Stimulated activated CD8-positive, alpha-beta memory T cell treated with anti-CD3 and anti-CD28 coated beads, Interleukin-4, amount 100 ng/mL, for 1 hour (primary cell): ENCODE measurements at places on chromosomes 6 and 20.

GRCh38 chr6:22801831-22802230 is 232.5 kb downstream of the HDGFL1 start:
- no peak for DNase-seq

DNA sequence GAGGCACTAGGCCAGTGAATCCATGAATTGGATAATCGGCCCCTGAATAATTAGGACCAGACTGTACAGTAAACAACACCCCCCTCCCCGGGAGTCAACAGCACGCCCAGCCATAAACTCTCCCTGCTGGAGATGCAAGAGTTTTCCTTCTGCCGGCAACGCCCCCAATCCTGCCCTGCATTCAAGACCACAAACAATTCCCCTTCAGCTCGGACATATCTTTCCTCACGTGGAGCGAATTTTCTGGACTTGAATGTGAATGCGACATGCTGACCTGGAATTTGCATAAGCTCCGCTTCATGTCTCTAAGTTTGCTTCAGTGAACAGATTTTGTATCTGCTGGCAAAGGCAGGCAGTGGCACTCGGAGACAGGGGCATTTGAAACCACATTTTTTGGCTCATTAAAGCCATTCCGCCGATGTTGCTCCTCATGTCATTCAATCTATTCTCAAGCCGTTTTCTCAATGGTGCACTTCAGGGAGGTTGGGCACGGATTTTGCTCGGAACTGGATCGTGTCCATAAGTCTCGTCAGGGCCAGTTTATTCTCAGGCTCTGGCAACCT is 38.0 kb upstream of the GMPR start:
- DNase-seq = no peak

DNA sequence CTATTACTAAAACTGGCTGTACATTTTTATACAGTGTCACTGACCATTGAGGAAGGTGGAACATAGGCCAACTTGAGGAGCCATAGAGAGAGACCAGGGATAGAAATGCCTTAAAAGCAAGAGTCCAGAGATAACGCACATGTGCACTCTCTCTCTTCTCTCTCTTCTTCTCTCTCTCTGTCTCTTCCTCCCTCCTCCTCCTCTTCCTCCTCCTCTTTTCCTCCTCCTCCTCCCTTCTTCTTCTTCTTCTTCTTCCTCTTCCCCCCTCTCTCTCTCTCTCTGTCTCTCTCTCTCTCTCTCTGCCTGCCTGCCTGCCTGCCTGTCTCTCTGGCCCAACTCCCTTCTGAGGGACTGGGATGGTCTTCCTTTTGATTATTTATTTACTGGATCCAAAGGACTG is 16.3 kb upstream of the ADIG start:
- no peak for DNase-seq

GRCh38 chr6:149884215-149884614 is 13.7 kb downstream of the RAET1E start:
- DNase-seq = no peak

- no peak for DNase-seq
Measured at GRCh38 chr6:132520953-132521352, 8.0 kb upstream of the STX7 start.

- DNase-seq = no peak
Measured at GRCh38 chr6:158437571-158437970, 122.3 kb upstream of the TMEM181 start.

DNA sequence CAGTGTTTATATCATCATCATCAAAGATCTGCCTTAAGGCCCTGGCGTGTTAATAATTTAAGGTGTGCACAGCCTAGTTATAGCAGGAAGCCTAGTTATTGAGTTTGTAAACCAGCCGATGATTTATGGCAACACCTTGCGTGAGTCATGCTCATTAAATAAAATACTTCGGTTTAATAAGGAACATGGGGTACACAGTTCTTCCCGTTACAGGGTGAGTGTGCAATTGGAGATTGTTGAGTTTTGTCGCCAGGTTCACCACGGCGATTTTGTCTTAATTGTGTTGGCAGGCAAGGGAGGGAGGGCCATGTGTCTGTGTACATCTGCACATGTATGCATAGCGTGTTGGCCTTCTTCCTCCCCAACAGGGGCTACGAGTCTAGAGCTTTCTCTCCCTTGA is 104.0 kb downstream of the TFAP2A start:
- no peak for DNase-seq

GRCh38 chr6:98927534-98927933 is 20.2 kb downstream of the FBXL4 start:
- DNase-seq = no peak

- DNase-seq = no peak
Measured at GRCh38 chr6:151381722-151382121, 9.6 kb downstream of the ZBTB2 start.

DNA sequence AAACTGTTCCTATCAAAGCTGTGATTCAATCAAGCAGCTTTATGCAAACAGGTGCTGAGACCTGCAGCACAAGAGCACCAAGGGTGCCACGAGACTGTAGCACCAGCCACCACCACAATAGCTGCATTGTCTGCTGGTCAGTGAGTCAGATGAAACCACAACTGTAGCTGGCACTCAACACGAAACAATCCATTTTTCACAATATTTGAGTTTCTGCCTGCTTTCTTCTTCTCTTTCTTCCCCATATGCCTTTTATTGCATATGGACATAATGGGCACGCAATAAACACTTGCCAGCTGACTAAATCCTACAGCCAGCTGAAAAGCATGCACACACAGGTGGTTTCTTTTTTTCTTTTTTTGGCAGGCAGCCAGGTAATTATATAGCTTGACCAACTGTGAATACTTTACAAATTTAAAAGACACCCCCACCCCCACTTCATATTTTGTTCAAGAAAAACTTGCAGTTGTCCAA is 16.6 kb downstream of the SLC2A12 start:
- DNase-seq = no peak

DNA sequence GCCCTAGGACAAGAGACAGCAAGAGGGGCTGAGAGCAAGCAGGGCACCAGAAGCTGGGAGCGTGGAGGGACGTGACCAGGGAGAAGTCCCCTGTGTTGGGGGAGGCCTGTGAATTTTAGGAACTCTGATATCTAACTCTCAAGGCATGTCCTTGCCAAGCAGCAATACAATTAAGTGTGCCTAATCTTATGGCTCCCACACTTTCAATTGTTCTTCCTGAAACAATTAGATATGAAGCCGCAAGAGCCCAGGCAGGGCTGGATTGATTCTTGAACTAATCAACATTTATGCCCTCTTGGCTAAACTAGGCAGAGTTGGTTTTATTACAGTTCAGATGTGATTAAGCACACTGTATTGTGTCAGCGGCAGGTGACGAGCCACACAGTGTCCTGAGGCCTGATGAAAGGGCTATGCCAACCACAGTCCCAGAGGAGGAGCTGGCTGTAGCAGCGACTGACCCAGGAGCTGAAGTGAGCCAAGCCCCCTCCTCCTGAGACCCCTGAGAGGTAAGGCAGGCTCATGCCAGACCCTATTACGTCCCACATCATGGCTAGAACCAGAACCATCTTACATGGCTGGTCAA is 4.2 kb upstream of the MAVS start:
- DNase-seq = no peak

GRCh38 chr6:31513456-31514165 is 15.2 kb upstream of the MCCD1 start:
- no peak for DNase-seq

DNA sequence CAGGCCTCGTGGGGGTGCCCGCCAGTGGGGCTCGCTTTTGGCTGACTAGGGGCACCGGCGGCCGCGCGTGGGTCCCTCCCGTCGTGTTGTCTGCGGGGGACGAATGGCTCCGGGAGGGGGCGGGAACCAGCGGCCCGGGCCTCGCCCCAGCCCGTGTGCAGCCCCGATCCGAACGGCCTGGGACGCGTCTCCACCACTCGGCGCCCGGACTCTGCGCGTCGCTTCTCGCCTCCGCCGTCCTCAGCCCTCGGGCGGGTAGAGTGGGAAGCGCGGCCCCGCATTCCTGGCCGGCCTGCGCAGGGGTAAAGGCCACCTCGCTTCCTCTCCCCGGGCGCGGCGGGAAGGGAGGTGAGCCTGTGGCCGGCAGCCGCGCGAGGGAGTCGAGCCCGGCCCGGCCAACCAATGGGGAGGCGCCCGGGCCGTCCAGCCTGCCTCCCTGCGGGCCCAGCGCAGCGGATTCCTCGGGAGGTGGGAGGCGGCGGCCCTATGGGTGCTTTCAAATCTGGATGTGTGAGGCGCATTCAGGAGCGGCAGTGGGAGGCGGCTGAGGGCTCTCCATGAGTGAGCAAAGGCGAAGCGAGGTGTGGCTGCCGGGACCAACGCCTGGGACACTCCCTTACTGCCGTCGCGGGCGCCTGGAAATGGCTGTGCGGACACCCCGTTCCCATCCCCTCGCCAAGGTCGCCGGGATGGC is 1.1 kb upstream of the ZBTB46 start:
- DNase-seq = no peak

- no peak for DNase-seq
Measured at GRCh38 chr6:28137505-28137981, 4.1 kb upstream of the ZKSCAN8 start.

DNA sequence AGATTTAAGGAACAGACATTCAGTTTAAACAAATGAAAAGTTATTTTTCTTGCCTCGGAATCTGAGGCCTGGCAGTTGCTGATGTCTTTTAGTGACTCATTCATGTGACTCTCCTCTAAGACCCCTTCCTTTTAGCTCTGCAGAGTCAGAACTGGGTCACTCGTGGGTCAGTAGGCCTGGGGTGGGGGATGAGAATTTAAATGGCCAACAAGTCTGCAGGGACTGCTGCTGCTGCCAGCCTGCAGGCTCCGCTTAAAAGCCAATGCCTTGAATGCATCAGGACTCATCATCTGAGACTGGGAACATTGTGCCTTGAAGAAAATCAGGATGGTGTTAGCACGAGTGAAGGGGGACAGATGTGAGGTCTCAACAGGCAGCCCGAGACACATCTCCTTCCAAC is 404.3 kb downstream of the CDH26 start:
- no peak for DNase-seq

DNA sequence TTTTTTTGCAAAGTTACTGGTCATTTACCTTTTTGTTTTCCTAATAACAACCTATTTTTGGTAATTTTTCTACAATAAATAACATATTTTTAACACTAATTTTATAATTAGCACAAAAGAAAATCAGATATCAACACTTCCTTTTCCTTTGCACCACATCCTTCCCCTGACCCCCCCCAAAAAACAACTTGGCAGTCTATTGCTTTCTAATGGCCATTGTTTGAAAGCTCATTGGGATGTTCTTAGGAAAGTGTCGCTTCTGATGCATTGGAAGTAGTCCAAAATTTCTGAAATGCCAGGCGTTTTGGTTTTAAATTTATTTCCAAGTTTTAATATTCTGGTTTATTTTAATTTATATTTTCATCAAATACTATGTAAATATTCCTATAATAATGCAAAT is 407.8 kb downstream of the EYS start:
- DNase-seq = no peak

GRCh38 chr6:116533233-116533957 is 12.1 kb downstream of the TRAPPC3L start:
- DNase-seq = no peak

GRCh38 chr20:37622728-37623127 is 71.1 kb upstream of the CTNNBL1 start:
- DNase-seq = no peak

GRCh38 chr6:153087436-153087835 is 43.6 kb downstream of the RGS17 start:
- no peak for DNase-seq

- no peak for DNase-seq
Measured at GRCh38 chr20:63826753-63827152, 4.3 kb downstream of the ZBTB46 start.

DNA sequence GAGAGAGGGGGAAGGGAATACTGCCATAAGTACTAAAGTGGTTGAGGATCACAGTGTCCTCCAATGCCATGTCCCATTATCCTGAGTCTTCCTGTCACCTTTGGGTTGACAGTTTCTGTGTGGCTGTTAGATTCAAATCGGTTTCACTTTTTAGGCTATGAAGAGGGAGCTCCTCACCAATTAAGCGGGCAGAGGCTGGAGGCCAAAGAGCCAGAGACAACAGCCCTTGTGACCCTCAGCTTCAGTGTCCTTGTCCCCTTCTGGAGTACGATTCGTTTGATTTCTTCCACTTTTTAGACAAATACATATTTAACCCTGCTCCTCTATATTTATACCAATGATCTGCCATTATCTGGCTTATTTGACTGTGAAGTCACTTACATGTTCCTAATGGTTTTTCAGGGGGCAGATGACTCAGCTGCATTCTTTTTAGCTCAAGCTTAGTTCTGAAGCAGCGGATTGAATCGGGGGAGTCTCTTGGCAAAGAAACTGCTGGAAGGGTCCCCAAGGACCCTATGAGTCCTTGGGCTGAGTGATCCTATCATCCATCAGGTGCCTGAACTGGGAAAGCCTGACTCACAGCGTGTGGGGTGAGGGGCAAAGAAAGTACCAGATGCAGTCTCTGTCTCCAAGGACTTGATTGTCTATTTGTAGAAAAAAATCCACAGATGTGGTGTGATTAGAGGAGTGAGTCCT is 18.2 kb downstream of the FERMT1 start:
- DNase-seq = no peak

DNA sequence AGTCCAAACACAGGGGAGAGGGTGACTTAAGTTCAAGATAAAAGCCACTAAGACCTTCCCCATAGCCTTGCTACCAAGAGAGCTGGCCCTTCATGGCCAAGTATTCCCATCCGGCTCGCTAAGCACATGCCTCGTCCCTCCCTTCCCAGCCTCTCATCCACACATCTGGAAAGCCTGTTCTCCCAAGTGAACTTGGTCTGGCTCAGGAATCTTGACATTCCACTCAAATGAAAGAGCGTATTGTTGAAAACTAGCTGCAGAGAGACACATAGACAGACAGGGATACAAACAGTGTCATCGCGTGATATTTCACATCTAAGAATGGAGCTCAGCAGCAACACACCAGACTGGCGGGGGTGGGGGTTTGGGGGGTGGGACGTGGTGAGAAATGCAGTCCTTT is 182.8 kb upstream of the FOXQ1 start:
- DNase-seq = no peak

- DNase-seq = no peak
Measured at GRCh38 chr20:24918579-24919566, 30.2 kb upstream of the CST7 start.

DNA sequence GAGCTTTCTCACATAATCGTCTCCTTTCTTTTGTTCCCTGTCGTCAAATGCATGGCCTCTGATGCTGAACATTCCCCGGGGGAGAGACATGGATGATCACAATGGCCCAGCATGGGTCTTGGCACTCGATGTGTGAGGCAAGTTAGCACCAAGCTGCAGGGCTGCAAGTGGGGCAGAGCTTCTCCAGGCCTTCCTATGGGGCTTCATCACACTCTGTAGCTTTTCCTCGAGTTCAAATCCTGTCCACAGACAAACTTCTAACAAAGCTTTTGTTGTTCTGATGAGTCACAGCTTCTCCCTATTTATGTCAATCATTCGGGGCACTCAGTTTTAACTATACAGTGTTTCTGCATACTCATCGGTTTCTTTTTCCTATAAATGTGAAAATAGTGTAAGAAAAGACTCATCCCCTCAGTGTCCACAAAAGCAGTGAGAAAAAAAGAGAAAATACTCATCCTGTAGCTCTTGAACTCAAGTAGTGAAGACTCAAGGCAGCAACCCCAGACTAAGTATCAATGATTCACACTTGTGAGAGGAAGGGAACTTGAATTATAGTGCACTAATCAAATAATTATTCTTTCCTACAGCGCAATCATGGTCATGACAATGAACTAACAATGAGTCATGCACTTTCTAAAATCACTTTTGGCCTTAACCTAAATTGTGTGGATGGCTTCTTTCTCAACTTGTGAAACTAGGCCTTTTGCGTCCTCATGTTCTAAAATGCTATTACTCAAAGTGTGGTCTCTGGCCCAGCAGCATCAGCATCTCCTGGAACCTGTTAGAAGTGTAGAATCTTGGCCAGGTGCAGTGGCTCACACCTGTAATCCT is 68.4 kb upstream of the NOX3 start:
- no peak for DNase-seq

GRCh38 chr6:11732036-11732631 is 46.5 kb downstream of the ADTRP start:
- no peak for DNase-seq
